T-cell (primary cell): ENCODE measurements at places on chromosomes 3 and 15.

DNA sequence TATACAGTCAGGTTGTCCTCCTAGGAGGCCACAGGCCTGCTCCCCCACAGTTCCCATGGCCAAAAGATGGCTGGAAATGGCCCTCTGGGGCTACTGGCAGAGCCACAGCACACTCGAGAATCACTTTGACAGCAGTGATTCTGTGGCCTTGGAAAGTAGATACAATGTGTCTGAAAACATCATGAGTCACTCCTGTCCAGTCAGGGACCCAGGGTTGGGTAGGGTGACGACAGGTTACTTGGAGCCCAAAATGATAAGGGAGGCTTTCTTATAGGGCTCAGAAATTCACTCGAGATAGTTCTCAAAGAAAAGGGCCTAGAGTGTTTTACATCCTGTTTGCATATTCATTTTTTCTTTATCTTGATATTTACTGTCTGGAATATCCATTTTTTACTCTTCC, 24.3 kb downstream of the MRPS25 start:
- no peak overlapping the region for H3K4me3 ChIP-seq
- no peaks in the 10 kb centered on the region for H3K27me3 ChIP-seq
- H3K27ac ChIP-seq, result no peak overlapping the region
- H3K4me1 ChIP-seq, result peaks cover 10% of the 10 kb centered on the region

- DNase-seq, result no peak
- H3K27ac ChIP-seq, result no peak overlapping the region
- no peak overlapping the region for H3K4me3 ChIP-seq
- peaks cover 12% of the 10 kb centered on the region for H3K36me3 ChIP-seq
Observed at GRCh38 chr3:183527428-183528379, 27.8 kb downstream of the KLHL6 start.

DNA sequence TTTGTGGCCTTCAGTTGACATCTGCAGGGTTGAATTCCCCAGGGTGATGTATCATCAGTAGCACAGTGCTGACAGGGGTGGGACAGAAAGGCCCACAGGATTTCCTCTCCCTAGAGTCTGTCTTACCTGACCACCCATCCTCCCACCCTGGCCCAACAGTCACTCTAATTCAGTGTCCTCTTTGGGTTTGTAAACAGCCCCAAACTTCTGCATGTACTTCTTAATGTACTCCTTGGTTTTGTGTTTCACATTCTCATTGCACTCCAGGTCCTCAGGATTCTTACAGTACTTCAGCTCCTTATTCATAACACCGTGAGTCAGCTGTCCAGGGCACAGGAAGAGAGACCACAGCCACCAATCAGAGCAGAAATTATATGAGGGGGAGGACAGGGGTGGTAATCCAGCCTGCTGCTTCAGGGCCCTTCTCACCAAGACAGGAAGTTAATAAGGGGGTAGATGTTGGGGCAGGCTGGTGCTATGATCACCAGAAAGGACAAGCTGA, 37.5 kb downstream of the NBEAL2 start:
- H3K4me1 ChIP-seq, result no peaks in the 10 kb centered on the region
- H3K27me3 ChIP-seq, result no peaks in the 10 kb centered on the region
- peak overlapping the region; percentile 28 for H3K27ac ChIP-seq
- DNase-seq, result no peak

DNA sequence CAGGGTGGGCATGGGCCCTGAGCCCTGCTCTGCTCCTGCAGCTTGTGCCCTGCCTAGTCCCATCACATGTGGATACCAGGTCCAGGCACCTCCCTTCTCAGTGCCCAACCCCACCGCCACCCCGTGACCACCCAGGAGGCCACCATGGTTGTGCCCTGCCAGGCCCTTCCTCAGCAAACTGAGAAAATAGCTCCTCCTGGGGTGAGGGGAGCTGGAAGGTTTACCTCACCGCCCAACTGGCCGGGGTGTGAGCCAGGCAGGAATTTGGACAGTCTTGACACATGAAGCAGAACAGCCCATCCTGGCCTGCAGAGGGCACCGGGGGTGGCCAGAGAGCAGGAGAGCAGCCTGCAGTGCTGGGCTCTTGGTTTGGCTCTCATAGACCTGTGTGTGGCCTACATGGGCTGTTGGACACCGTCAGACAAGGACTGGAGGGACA, 11.4 kb upstream of the C3orf22 start:
- peaks cover 26% of the 10 kb centered on the region for H3K27me3 ChIP-seq
- H3K4me1 ChIP-seq, result no peaks in the 10 kb centered on the region
- H3K36me3 ChIP-seq, result no peaks in the 10 kb centered on the region
- H3K27ac ChIP-seq, result no peak overlapping the region
- no peak overlapping the region for H3K4me3 ChIP-seq

DNA sequence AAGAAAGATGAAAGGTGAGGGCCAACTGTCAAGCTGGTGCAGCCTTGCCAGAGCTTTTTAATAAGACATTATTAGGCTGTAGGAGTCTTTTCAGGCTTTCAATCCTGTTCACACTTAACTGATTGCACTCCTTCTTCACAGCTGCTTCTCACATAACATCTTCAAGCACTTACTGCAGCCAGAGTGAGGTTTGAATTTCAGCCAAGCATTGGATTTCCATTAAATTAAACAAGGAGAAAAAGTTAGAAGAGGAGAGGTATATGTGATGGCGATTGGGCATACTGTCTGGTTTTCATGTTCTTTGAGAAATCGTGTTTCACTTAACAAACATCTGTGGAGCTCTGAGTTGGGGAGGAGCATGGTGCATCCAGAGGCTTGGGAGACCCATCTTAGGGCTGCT, 392.8 kb upstream of the LRRC3B start:
- H3K27ac ChIP-seq, result no peak overlapping the region
- no peak for DNase-seq
- H3K4me1 ChIP-seq, result no peaks in the 10 kb centered on the region
- no peak overlapping the region for H3K4me3 ChIP-seq

GRCh38 chr15:20341901-20342600, 199.5 kb downstream of the GOLGA6L6 start:
- no peak overlapping the region for H3K27ac ChIP-seq
- peak; percentile 21 for DNase-seq
- H3K4me1 ChIP-seq, result no peaks in the 10 kb centered on the region
- no peaks in the 10 kb centered on the region for H3K36me3 ChIP-seq

DNA sequence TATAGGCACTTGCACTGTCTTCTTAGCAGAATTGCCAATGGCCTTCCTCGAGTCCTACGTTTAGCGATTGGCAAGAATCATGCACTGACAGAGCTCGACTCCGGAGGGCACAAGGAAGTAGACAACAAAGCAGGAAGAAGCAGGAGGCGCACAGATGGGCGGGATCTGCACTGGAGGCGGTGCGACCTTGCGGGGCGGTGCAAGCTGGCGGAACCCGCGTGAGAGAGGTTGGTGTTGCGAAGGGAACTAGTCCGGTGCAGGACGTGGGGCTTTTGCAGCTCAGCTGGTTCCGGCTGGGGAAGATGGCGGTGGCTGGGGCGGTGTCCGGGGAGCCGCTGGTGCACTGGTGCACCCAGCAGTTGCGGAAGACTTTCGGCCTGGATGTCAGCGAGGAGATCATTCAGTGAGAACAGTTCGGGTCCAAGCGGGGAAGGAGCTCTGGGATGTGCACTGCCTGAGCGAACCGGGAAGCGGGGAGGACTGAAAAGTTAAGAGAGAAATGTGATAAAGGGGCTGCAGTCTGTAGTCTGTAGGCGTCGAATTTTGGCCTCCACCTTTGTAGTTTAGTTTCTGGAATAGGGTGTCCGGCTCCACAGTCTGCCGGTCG, at the start of gene TRIP4:
Gene TRIP4, plus strand, starts transcription at position 275 of the 607 bp plus-strand sequence. Its CDS starts 28 bp downstream, at position 303.
- peak within 1 kb of the TSS; percentile 88 for H3K4me3 ChIP-seq
- H3K27ac ChIP-seq, result peak within 1 kb of the TSS; percentile 55
- H3K27me3 ChIP-seq, result no peaks in the 10 kb centered on the region
- peaks cover 9% of the 10 kb centered on the region for H3K4me1 ChIP-seq
- no peaks in the 10 kb centered on the region for H3K36me3 ChIP-seq
- peak; percentile 95 for DNase-seq

DNA sequence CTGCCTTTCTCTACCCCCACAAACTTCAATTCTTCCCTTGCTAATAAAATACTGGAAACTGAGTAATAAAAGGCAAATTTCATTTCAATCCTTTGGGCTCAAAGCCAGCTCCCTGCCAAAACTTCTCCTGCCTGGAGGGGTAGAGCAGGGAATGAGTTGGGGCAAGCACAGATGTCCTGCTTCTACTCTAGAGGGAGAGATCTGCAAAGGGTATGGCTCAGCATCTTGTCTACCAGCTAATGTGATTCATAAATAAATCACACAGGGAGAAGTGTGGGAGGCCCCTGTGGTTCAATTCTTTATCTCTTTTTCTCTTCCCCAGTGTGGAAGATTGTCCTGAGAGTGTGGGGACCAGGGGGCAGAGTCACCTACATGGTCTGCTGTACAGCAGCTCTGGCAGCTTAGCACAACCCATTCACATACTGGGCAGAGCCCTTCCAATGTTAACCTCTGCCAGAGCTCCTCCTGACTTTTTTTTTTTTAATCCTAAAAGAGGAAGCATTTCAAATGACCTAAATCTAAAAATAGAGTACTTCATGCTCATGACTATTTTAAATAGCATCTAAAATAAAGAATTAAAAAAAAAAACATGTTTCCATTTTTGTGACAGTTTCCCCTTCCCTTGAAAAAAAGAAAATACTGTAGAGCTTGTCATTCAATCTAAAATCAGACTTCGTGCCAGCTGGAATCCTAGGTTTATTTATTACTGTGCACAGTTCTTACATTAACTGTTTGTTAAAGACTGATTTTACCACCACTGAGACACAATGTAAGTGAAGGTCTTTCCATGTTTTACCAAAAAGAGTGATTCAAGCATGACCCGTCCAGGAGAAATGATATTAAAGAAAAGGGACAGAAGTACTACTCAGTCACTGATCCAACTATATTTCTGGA, 1083.7 kb upstream of the CFAP20DC start:
- H3K36me3 ChIP-seq, result no peaks in the 10 kb centered on the region
- H3K4me1 ChIP-seq, result no peaks in the 10 kb centered on the region
- no peak overlapping the region for H3K27ac ChIP-seq
- H3K27me3 ChIP-seq, result no peaks in the 10 kb centered on the region
- DNase-seq, result no peak

DNA sequence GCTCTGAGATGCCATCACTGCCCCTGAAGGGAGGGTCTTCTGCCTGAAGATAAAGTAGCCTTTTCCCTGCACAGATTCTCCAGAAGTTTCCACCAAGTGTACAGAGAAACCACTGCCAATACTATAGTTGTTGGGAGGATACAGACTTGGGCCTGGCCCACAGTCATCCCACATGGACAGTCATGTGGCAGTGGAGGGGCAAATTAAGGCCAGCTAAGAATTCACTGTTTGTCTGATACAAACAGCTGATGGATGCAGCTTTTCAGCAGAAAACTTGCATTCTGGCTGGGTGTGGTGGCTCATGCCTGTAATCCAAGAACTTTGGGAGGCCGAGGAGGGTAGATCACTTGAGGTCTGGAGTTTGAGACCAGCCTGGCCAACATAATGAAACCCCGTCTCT, 22.1 kb downstream of the HOMER2 start:
- no peak overlapping the region for H3K27ac ChIP-seq
- H3K36me3 ChIP-seq, result no peaks in the 10 kb centered on the region
- peaks cover 2% of the 10 kb centered on the region for H3K27me3 ChIP-seq
- H3K4me3 ChIP-seq, result no peak overlapping the region
- H3K4me1 ChIP-seq, result no peaks in the 10 kb centered on the region

DNA sequence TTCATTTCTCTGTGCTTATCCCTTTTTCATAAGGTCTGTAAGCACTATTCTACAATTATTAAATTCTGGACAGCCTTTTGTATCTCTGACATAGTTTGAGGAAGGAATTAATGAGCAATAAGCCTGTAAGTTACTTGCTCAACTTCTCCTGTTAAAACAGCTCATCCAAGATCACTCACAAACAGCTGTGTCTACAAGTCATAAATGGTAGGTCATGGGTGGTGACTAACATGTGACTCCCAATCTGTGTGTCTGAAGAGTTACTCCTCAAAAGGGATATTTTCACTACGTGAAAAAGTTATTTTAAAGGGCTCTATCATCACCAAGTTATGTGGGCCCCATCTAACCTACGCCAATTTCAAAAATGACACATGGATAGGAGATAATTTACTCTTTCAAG, 145.2 kb upstream of the CBLB start:
- H3K27me3 ChIP-seq, result no peaks in the 10 kb centered on the region
- no peaks in the 10 kb centered on the region for H3K36me3 ChIP-seq
- DNase-seq, result no peak
- no peaks in the 10 kb centered on the region for H3K4me1 ChIP-seq
- H3K4me3 ChIP-seq, result no peak overlapping the region

DNA sequence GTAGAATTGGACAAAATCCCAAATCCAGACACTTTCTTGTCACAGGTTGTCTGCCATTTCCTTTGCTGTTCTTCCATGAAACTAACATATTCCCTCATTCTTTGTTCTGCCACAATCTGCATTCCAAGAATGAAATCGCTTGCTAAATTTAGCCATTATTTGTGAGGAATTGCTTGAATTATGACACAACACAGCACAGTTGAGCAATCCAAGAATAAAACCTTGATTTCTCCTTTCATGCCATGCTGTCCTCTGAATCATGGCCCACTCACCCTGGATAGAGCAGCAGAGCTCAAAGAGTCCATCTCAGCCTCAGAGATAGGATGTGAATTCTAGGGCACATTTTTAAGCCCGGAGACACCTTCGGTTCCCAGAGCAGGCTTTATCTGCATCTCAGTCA, 35.2 kb upstream of the GREM1 start:
- H3K36me3 ChIP-seq, result no peaks in the 10 kb centered on the region
- H3K27ac ChIP-seq, result no peak overlapping the region
- no peaks in the 10 kb centered on the region for H3K4me1 ChIP-seq

- H3K27me3 ChIP-seq, result no peaks in the 10 kb centered on the region
- H3K4me3 ChIP-seq, result no peak overlapping the region
- H3K27ac ChIP-seq, result no peak overlapping the region
Observed at GRCh38 chr15:39151545-39151944, 429.3 kb upstream of the THBS1 start.

DNA sequence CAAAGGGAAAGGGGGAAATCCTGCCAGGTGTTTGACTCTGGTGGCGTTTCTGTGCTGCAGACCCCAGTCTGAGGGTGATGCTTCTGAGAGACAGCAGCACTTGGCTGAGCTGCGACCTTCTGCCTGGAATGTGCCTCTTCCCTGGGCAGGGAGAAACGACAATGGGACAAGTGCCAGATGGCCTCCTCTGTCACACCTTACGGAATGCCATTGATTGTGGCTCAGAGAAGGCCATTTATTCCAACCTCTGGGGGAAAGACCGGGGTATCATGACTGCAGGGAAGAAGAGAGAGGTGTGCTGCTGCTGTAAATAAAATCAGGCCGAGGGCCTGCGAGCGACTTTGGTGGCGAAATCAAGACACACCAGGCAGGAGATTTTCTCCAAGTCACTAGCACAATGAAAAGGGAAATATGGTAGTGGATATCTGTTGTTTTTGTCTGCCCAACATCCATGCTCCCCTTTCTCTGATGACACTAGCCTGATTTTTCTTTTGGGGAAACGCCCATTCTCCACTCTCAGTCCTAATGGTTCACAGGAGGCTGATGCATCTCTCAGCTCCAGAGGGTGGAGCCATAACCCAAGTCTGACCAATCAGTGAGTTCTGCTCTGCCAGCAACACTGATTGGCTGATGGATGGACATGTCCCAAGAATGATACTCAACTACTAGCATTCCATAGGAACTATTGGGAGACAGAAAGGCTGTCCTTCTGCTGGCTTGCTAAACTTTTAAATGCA, 336.1 kb downstream of the FOXP1 start:
- DNase-seq, result no peak
- no peak overlapping the region for H3K4me3 ChIP-seq
- H3K4me1 ChIP-seq, result peaks cover 19% of the 10 kb centered on the region
- H3K27me3 ChIP-seq, result no peaks in the 10 kb centered on the region
- no peaks in the 10 kb centered on the region for H3K36me3 ChIP-seq
